Stimulated activated CD4-positive, alpha-beta T cell treated with anti-CD3 and anti-CD28 coated beads, Interleukin-4, amount 100 ng/mL, for 1 hour (primary cell): ENCODE measurements at places on chromosomes 5 and 9.

DNA sequence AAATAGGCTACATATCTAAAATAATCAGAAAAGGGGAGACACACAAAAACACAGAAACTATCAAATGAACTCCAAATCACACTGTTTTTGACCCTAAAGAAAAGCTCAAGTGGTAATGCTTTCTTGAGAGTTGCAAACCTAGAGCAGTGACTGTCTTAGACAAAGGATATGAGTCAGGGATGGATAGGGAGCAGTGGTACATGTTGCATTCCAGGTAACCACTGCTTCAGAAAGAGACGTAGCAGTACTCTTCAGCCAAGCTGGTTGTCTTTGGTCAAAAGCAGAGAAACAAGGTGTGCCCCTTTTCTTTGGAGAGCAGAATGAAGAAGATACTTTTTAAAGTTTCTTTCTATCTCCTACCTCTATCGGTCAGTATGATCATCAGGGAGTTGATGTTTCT is 1003.6 kb downstream of the CDH9 start:
- no peak for DNase-seq

DNA sequence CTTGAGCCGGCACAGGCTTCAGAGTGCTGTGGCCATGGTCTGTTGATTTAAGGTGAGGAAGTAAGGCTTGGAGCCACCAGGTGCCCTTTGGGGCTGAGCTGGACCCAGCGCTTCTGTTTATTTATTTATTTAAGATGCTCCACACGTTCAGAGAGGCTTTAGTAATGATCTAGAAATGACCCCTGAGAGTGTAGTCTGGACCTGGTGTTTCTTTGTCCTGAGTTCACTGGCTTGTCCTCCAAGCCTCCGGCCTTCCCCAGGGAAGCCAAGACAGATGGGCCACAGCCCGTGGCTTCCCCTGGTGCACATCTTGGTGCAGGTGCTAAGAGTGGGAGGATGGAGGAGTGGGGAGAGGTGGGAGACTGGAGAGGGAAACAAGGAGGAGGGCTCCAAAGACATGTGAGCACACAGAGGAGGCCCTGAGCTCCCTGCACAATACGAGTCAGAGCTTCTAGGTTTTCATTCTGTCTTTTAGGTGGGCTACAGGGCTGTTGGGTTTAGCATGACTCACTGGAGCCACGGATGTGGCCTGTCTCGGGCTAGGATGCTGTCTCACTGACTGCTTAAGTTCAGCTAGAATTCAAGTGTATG is 56.9 kb downstream of the AHRR start:
- peak; percentile 51 for DNase-seq

DNA sequence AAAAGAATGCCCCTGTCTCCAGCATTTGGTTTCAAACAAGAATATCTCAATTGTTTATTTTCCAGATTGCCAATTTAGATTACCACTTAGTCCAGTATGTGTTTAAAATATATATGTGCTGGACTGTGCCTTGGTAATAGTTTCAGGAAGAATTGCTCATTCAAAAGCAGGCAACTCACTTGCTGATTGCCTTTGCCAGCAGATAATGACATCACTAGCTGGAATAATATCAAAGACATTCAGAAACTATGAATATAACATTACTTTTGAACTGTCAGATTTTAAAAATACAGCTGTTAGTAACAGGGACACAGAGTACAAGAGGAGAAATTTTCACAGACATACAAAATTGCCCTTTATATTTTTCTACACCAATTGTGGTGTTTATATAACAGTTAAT is 96.0 kb upstream of the ITGA2 start:
- DNase-seq: no peak

GRCh38 chr9:135604437-135605237 is 34.7 kb downstream of the GLT6D1 start:
- no peak for DNase-seq
